T-helper 9 cell (primary cell): ENCODE measurements at places on chromosomes 2 and 18.

GRCh38 chr2:177042311-177042710 is 170.3 kb upstream of the HNRNPA3 start:
- DNase-seq: no peak

DNA sequence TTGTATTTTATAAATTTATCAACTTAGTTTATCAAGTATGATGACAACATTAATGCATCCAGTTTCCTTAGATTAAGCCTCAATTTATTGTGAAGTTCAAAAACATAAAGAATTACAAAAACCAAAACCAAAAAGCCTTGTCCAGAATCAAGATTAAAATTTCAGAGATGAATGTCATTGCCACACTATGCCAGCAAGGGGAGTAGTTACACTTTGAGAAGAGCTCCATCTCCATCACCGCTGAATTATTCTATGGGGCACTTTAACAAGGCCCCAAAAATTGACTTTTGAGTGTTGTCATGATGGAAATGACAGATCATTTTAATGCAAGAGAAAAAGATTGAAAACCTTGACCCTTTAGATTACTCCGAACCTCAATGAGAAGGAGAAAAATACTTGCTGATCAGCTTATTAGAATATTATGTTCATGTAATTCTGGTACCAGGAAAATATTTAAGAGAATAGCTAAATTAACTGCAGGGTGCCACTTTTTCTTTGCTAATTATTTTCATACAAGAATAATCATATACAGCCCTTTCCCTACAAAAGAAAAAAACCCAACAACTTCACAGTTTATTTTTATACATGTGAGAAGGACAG is 152.5 kb upstream of the AQP4 start:
- DNase-seq: no peak

- DNase-seq: no peak
Observed at GRCh38 chr2:47134386-47135090, 20.6 kb downstream of the STPG4 start.

- DNase-seq: no peak
Observed at GRCh38 chr2:28602751-28603639, 107.1 kb downstream of the PLB1 start.
